ENCODE measurements at places on chromosomes 3 and 15. TPM values are rescaled to one million over a fixed set of nuclear protein-coding genes. Genes with fewer than 3 reads are reported as not detected.

DNA sequence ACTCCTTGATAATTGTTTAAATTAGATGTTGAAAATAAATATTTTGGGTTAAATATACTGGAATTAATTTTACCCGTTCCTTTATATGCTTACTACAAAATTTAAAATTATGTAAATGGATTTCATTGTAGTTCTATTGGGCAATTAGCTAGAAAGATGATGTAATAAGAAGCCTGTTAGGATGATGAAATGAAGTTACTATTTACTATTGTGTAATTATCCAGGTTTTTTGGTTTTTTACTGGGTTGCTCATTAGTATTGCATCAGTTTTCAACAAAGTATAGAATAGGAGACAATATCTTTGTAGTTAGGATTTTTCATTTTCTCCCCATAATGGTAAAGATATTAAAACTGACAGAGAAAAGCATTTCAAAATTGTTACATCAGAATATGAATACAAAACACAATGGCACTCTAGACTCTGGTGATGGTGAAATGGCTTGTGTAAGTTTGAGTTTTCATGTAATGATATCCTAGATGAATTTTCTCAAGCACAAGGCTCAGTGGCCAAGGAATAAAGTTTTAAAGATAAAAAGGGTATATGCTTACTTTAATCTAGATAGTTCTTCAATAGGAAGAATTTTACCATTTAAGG is 222.0 kb downstream of the P3H2 start:
- no peak for DNase-seq
- H3K4me3 ChIP-seq = no peak overlapping the region
- no peak overlapping the region for H3K27ac ChIP-seq
- no peaks in the 10 kb centered on the region for H3K36me3 ChIP-seq
- no peaks in the 10 kb centered on the region for H3K27me3 ChIP-seq

GRCh38 chr15:70014860-70015490 is 82.7 kb downstream of the TLE3 start:
- DNase-seq = no peak
- no peaks in the 10 kb centered on the region for H3K27me3 ChIP-seq
- no peak overlapping the region for H3K4me3 ChIP-seq
- no peaks in the 10 kb centered on the region for H3K4me1 ChIP-seq
- H3K36me3 ChIP-seq = no peaks in the 10 kb centered on the region
- no peak overlapping the region for H3K27ac ChIP-seq

APOD gene
- total RNA-seq = 0.29 TPM

DNA sequence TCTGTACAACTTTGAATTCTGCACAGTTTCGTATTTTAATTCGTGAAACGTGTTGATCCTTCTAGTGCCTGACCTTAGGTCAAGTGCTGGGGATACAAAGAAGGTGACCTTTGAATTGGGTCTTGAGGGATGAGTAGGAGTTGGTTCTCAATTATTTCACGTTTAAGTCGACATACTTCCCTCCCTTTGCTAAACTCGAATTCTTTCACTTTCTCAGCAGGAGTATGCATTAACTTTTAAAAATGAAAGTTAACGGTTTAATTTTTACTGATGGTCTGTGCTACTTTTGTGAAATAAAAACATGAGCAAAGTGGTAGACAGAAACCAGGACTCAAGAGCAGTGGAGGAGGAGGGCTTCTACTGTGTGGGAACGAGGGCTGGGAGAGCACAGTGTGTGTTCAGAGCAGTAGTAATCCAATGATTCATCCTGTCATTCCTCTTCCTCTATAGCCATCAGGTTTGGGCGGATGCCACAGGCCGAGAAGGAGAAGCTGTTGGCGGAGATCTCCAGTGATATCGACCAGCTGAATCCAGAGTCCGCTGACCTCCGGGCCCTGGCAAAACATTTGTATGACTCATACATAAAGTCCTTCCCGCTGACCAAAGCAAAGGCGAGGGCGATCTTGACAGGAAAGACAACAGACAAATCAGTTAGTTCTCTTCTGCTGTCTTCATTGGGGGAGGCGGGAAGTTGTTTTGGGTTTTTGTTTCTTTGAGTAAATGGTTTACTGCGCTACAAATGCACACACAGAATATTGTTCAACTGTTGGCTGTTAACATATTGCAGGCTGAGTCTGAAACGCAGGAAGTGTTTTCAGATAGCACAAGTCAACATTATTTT is 78.6 kb upstream of the TSEN2 start:
- DNase-seq = peak; percentile 97
- H3K4me3 ChIP-seq = peak overlapping the region; percentile 42
- H3K27ac ChIP-seq = peak overlapping the region; percentile 42
- H3K4me1 ChIP-seq = no peaks in the 10 kb centered on the region

GRCh38 chr3:43879166-43879565 is 188.4 kb downstream of the ABHD5 start:
- no peak overlapping the region for H3K4me3 ChIP-seq
- H3K36me3 ChIP-seq = no peaks in the 10 kb centered on the region
- no peaks in the 10 kb centered on the region for H3K27me3 ChIP-seq
- no peaks in the 10 kb centered on the region for H3K4me1 ChIP-seq

- H3K36me3 ChIP-seq = no peaks in the 10 kb centered on the region
- no peaks in the 10 kb centered on the region for H3K27me3 ChIP-seq
- no peaks in the 10 kb centered on the region for H3K4me1 ChIP-seq
- no peak overlapping the region for H3K4me3 ChIP-seq
Measured at GRCh38 chr3:51676102-51676640, 5.1 kb downstream of the TEX264 start.

- no peaks in the 10 kb centered on the region for H3K4me1 ChIP-seq
- H3K4me3 ChIP-seq = no peak overlapping the region
- DNase-seq = no peak
- no peak overlapping the region for H3K27ac ChIP-seq
- no peaks in the 10 kb centered on the region for H3K36me3 ChIP-seq
- no peaks in the 10 kb centered on the region for H3K27me3 ChIP-seq
Measured at GRCh38 chr3:96869316-96869715, 54.9 kb downstream of the EPHA6 start.

RUVBL1 gene
- 10.0 TPM for total RNA-seq

- no peak overlapping the region for H3K4me3 ChIP-seq
- no peaks in the 10 kb centered on the region for H3K4me1 ChIP-seq
- H3K27me3 ChIP-seq = no peaks in the 10 kb centered on the region
- no peak for DNase-seq
- H3K36me3 ChIP-seq = no peaks in the 10 kb centered on the region
Measured at GRCh38 chr15:44327578-44327977, 39.1 kb downstream of the GOLM2 start.

PLXND1 gene
- 27.0 TPM for total RNA-seq

GOLGA8A gene
- 9.6 TPM for total RNA-seq

Data from right lobe of liver (tissue), 6 donors.